Camera-type eye (tissue), 1 donor: ENCODE measurements at places on chromosomes 4 and X. TPM values are rescaled to one million over a fixed set of nuclear protein-coding genes. Genes with fewer than 3 reads are reported as not detected.

Gene ADRA2C
- 8.5 TPM for total RNA-seq

Gene CCDC120
- 5.6 TPM for total RNA-seq

Gene HDX
- 15.7 TPM for total RNA-seq

Gene RRH
- 9.6 TPM for total RNA-seq

Gene VCX
- total RNA-seq, result not detected

Gene VCX3A
- total RNA-seq, result not detected

Gene S100G
- total RNA-seq, result not detected

Gene ODAM
- not detected for total RNA-seq

Gene PNMA3
- 11.4 TPM for total RNA-seq

Gene RPS6KA6
- total RNA-seq, result 19.5 TPM

Gene NSUN7
- 10.5 TPM for total RNA-seq

Gene MAGEB10
- not detected for total RNA-seq

Gene SLC6A14
- 0.99 TPM for total RNA-seq

Gene GYG2
- 10.5 TPM for total RNA-seq

Gene UGT2A1
- not detected for total RNA-seq
